ENCODE measurements at places on chromosomes 7 and 10.

- no peak for DNase-seq
Measured at GRCh38 chr10:6274040-6274439, 71.3 kb downstream of the PFKFB3 start.

GRCh38 chr10:111875725-111876124 lies 307.8 kb downstream of the GPAM start:
- no peak for DNase-seq

DNA sequence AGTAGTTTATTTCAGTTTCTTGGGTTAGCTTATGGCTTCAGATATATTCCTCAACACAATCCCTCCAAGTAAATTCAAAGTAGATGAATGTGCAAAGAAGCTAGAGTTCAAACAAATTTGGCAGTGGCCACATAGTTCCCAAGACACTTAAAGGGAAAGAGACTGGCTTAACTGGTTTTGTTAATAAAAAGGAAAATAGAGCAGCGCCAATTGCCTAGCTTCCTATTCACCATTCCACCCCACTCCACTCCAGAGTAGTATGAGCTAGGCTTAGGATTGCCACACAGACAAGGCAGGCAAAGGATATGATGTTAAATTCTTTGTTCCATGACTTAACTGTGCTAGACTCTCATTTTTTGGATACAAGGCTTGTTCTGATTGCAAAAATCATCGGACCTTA lies 2.0 kb downstream of the XRCC2 start:
- no peak for DNase-seq

- no peak for DNase-seq
Measured at GRCh38 chr10:88333248-88333630, 249.9 kb downstream of the RNLS start.

GRCh38 chr7:126449611-126450268 lies 803.0 kb downstream of the GRM8 start:
- no peak for DNase-seq

GRCh38 chr7:76122516-76123239 lies 74.8 kb downstream of the MDH2 start:
- DNase-seq, result no peak

DNA sequence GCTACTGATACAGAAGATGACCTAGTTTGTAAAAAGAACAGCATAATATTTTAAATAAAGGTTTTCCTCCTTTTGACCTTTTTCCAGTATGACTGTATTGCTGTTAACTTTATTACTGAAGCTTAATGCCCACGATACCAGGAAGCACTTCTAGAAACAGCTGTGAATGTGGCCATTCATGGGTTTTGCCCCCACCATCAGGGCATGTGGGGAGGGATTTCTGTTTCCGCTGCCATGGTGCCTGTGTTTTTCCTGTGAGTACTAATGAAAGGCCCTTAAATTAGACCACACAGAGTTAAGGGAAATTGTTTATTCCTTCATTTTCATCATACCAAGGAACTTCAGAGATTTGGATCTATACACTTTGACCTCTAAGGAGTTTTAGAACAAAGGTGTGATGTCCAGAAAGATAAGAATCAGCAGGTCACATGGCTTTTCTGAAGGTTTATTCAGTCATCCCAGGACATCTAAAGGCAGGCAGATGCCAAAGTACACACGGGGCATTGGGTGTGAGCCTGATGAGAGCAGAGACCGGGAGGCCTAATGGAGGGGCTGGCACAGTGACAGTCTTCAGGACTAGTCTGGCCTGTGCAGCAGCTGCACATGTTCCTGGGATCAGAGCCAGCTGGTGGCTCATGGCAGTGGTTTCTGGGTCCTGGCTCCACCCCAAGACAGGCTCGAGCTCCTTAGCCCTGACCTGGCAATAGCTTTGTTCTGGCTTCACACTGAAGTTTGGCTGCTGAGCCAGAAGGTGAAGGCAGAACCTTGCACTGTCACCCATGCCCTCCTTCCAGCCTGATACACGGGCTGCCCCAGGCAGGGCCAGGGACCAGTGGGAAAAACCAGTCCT lies 190.9 kb downstream of the REEP3 start:
- no peak for DNase-seq

DNA sequence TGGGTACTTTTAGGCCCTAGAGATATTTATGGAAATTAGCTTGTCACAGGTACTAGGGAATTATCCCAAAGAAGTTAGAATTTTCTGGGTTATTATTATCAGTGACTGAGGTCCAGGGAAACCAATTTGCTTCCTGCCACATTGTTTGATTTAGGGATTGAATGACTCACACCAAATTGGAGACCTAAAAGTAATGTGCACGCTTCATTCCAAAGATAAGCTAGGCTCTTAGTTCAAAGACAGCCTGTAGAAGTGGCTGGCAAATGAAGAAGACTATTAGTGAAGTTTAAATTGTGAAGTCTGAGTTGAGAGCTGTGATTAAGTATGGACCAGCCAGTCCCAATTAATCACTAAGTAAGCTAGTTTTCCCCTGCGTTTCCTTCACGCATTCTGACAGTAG lies 188.1 kb upstream of the MYO3A start:
- no peak for DNase-seq

DNA sequence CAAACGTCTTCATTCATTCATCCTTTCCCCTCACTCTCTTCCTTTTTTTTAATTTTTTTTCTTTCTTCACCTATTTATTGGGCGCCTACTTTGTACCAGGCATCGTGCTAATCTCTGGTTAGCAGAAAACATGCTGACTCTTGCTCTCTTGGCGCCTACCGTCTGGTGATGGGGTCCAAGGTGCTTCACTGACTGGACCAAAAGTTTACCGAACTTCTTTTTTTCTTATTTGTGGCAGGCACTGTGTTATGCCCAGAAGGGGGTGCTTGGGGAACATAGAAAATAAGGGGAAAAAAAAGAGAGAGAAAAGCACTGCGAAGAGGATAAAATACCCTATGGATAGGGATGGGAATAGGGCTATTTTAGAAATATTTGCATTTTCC lies 505 bp upstream of the FAM204A start:
- no peak for DNase-seq

DNA sequence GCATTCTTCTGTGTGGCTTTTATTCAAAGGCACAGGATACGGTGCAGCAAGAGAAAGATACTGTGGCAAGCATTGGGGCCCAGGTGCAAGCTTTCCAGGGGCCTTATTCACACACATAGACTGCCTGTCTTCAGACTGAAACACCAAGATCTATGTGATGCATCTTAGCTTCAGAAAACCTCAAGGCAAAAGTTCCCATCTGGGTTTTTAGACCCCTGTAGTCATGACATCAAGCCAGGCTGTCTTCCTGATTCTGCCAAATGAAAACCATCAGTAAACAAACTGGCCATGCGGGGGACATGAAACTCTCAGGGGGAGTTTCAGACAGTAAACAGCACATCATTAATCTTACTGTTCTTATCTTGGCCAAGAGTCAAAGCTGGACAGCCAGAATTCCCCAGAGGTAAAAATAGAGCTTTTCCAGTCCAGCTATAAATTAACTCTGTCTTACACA lies 9.8 kb downstream of the AGBL3 start:
- no peak for DNase-seq

DNA sequence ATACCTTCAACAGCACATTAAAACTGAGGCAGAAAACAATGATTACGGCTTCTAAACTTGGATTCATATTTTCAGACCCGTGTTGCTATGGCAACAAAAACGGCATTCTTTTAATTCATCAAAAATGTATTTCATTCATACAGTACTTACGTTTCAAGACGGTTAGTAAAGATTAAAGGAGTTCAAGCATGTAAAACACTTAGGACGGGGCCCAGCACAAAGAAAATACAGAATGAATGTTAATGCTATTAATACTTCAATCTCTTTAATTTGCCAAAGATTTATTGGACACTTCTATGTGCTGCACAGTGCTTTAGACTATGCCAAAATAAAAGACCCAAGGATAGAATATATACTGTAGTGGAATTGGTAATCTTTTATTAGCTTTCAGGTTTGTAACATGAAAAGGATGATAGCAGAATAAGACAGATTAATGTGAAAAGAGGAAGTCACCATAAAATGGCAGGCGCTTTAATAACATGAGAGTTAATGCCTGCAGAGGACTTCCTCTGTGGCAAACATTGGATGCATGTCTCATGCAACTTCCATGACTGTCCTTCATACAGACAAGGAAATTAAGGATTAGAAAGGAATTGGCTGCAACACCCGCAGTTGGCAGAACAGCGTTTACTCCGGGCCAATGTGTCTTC lies 201.6 kb upstream of the KLF6 start:
- DNase-seq, result no peak

DNA sequence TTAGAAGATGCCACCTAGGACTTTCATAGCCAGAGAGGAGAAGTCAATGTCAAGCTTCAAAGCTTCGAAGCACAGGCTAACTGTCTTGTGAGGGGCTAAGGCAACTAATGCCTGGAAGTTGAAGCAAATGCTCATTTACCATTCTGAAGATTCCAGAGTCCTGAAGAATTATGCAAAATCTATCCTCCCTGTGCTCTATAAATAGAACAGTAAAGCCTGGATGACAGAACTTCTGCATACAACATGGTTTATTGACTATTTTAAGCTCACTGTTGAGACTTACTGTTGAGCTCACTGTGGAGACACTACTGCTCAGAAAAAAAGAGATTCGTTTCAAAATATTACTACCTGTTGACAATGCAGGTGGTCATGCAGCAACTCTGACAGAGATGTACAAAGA lies 28.6 kb downstream of the TNS3 start:
- DNase-seq, result no peak

GRCh38 chr10:3654496-3654895 lies 130.5 kb downstream of the KLF6 start:
- DNase-seq, result no peak

GRCh38 chr10:132396494-132397035 lies 435 bp upstream of the PWWP2B start:
- peak; percentile 32 for DNase-seq

GRCh38 chr10:68221196-68221595 lies 10.7 kb downstream of the ATOH7 start:
- no peak for DNase-seq

- DNase-seq, result no peak
Measured at GRCh38 chr10:24518981-24519597, 204.6 kb downstream of the ARHGAP21 start.

- no peak for DNase-seq
Measured at GRCh38 chr7:3649678-3650440, 348.8 kb downstream of the SDK1 start.

GRCh38 chr7:74033372-74034311 lies 5.7 kb downstream of the ELN start:
- DNase-seq, result no peak

DNA sequence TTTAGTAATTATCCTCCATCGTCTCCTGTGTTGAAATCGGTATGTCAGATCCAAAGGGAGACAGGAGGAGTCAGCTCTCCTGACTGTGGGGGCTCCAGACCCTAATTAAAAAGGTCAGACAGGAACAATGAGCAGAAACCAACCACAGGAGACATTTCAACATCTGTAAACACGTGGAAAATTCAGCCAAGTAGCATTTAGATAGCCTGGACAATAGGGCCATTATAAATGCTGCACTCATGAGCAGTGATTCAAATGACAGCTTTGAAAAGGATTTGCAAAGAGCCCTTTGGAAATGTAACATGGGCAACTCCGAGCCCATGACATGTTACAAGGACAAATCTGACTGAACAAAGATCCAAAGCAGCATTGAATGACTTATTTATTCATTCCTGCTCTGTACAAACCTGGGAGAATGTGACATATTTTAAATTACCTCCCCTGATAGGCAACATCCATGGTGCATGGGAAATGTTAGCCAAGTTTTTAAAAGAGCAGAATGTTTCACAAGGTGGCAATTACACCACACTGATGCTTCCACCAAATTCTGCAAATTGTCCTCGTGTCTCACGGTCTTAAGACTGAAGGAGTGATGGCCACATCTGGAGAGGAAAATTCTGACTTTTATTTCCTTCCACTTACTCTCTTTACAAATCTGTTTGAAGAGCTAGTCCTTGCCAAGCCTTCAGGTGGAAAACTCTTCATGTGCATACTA lies 113.3 kb upstream of the KMT2E start:
- no peak for DNase-seq

- no peak for DNase-seq
Measured at GRCh38 chr7:2894118-2894940, 50.2 kb upstream of the GNA12 start.

DNA sequence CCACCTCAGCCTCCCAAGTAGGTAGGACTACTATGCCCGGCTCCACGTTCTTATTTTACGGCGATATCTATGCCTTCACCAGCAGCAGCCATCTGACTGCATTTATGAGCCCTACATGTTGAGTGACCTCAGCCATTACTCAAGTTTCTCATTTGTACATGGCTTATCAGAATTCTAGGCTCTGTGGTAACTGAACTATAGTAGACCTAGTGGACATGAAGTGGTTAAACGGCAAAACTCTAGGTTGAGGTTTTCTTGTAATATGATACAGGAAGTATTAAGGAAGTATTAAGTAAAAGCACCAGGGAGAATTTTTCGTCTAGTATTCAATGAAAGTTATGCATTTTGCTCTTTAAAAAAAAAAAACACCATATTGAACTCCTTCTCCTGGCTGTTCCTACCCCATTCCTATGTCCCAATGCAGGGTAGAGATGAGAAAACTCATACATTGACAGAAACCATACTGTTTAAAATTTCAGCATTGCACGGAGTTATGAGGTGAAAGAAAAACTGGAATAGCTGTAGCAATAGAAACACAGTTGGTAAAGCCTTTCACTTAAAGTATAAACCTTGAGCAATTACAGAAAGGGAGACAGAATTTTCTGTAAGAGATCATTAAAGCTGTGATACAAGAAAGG lies 39.8 kb upstream of the EPC1 start:
- no peak for DNase-seq

DNA sequence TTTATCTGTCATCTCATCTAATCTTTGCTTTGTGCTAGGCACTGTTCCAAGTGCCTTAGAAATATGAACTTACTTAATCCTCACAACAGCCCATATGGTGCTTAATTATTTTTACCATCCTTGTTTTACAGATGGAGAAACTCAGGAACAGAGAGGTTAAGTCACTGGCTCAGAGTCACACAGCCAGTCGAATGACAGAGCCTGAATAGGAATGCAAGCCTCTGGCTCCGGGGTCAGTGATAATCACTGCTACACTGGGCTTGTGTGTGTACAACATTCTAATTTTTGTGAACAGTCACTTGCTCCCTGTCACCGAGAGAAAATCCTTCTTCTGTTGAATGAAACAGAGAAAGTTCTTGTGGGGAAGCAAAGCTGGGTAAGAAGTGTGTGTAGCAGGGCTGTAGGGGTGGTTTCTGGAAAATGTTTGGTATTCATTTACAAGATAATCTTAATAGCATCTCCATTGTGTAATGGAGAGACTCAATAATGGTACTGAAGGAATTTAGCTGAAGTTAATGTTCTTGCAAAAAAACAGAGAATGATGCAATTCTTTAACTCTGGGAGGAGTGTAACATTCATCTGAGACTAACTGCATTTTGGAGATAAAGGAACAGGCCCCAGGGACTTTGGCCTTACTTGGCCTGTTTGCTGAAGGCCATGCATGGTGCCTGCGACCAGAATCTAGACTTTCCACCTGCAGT lies 290.6 kb downstream of the FRMD4A start:
- no peak for DNase-seq
